ENCODE measurements at places on chromosomes 13 and 19.

- no peak for DNase-seq
Observed at GRCh38 chr19:57708641-57709361, at the start of gene ZNF154. ZNF154 (minus strand) TSS chr19:57709204; CDS start chr19:57708971, 233 bp downstream.

DNA sequence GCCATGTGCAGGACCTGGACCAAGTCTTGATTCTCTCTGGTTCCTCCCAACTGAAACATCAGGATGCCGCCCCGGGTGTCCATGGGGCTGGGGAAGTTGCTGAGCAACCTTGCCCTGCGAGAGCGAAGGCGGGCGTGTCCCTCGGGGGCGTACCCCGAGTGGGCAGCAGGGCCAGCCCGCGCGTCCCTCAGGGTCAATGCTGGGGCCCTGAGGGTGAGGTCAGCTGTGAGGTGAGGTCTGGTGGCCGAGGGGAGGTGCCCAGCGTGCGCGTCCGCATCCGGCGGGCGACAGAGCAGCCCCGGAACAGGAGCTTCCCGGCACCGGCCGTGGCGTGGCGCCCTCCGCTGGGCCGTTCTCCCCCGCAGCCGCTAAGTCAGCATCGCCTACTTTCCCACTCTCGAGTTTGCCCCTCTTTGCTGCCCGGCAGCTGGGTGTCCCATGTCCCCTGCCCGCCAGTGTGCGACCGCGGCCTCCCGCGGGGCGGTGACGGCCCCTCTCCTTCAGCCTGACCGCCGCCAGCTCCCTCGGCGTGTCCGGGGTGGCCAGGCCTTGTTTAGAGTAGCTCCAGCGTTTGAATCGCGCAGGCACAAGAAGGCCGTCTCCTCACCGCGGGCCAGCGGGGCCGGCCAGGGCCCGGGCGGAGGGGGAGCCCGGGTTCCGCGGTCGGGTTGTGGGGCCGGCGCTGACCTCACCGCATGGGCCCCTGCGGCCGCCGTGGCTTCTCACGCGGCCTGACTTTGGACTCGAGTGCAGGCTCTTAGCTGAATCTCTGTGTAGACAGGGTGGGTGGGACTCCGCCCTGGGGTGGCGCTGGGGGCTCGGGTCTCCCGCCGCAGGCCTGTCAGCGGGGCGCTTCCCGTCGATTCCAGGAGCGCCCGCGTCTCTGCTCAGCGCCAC, 33.0 kb downstream of the GJA3 start:
- DNase-seq, result no peak

GRCh38 chr13:59086147-59086546, 1077.6 kb downstream of the DIAPH3 start:
- DNase-seq, result no peak

- DNase-seq, result no peak
Observed at GRCh38 chr13:48112896-48113755, 18.2 kb upstream of the MED4 start.

DNA sequence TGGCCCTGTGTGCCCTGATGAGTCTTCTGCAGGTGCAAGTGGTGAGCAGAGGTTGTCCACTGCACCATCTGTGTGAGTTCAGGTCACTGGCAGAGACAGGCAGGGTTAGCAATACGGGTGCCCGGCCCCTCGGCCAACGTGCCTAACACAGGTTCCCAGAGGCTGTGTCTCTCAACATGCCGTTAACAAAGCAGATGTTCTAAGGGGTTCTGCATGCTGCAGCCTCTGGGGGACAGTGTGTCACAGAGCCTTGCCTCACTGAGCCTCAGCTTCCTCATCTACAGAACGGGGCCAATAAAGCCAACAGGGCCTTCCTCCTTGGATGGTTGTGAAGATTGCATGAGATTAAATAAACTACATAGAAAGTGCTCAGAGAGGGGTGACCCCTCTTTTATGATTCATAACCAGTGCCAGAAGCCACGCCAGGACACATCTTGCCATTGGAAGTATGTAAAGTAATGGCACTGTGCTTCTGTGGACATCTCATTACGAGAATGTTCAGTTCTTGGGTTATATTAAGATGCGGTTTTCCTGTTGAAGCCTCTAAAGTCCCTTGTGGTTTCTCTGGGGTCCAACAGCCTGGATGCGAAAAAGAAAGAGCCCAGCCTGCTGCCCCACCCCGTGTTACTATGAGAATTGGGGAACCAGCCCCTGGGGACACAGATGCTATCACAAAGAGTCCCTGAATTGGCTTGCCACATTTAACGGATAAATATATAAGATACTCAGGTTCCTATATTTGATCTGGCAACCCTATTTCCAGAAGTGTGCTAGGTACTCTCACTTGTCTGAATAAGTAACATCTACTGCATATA, 11.2 kb upstream of the ARHGEF18 start:
- no peak for DNase-seq

GRCh38 chr19:38898788-38899446, 501 bp downstream of the SIRT2 start:
- no peak for DNase-seq

DNA sequence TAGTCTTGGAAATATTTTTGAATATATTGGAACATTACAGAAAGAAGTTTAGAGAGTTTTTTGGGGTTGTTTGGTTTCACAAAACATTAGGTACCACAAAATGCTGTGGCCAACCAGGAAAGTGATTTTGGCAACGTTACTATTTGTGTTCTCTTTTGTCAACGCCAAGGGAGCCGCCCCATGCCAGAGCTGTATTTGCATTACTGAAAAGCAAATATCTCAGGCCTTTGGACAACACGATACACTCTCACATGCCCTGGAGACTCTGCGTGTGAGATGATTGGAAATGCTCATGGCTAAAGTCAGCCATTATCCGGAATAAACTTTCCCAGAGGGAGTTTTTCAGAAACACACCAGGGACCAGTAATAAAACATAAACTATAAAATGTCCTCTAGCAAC, 324.6 kb downstream of the SHISA2 start:
- DNase-seq, result no peak

DNA sequence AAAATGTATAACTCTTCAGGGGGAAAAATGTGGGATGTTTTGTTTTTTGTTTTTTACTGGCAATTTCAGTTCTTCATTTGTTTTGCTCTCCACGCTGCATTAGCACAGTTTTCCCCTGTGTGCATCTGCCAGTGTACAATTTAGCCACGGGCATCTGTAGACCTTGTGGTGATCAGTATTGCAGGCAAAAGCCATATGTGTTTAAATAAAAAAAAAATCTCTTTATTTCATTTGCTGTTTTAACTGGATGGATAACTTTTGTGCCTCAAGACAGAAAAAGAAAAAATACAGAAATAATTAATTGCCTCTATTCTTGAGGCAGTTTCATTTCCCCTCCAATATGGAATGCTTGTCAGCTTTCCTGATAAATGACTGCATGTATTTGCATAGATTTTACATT, 7.9 kb upstream of the MAB21L1 start:
- no peak for DNase-seq

DNA sequence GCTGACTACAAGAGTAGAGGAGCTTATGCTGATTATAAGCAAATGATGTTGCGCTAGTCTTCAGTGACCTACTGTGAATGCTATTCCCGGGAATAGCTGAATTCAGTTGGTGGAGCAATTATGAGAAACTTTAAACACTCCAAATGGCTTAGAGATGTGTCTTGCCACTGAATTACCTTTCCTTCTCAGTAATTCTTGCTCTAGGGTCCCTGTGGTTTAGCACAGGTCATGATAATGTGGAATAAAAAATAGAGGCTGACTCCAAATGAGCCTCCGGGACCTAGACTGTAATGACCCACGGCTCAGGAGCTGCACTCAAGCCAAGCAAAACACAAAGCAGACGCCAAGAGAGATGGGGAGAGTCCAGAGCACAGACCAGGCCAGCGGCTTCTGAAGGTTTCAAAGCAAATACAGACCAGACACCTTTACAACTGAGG, 124.7 kb downstream of the RGCC start:
- DNase-seq, result no peak

- DNase-seq, result no peak
Observed at GRCh38 chr13:24276306-24276705, 33.1 kb upstream of the C1QTNF9 start.

DNA sequence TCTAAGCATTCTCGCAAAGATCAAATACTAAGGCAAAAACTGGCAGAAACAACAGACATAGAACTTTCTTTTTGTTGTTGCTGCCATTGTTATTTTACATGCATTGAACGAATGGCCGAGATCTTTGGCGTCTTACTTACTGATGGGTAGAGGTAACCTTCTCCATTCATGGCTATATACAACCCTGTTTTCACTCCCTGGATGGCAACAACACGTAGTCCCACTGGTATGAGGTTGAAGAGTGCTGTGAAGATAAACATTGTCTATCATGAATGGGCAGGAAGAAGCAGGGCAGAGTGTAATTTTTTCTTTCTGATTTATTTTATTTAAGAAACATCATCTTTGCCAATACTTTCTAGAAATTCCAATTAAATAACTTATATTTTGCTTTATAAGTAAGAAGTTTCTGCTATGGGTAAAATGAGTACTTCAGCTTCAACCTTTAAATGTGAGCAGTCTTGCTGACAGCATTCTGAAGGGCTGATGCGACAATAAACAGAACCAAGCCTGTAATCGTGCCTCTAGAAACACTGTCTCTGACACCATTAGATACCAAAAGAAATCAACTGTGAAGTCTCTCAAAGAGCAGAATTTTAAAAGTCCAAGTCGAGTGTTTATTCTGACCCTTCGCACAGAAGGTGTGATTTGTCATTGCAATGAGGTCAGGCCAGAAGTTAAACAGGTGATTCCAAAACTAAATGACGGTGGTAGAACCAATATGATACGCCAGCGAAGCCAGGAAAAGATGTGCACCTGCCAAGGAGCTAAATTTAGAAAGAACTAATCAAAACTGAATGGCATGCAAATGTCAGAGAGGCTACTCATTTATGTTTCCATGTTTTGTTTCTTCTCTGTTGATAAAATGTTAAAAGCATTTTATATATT, 416.4 kb downstream of the ITGBL1 start:
- no peak for DNase-seq

DNA sequence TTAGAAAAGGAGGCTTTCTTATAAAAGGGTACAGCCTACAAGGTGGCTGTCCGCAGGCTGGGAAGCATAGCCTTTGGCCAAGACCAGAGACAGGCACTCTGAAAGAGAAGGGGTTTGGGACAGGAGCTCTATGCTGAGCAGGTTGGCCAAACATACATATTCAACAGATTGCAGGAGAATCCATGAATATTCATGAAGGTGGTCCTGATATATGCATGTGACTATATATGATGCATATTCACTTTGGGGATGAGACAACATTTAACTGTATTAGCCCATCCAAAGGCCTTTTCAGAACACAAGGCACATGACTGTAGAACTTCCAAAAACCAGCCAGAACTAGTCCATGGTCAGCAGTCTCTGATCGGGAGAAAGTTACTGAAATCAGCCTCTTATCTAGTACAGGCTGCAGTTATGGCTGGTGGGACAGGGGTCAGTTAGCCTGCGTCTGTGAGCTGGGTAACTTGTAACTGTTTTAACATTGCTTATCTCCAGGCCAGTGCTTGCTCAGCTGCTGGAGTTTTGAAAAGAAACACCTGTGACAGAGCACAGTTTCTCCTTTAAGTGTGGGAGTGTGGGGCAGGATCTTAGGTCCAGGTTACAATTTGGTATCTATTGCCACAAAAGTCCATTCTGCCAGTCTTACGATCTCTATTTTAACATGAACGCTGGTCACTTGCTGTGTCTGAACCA, 924.2 kb downstream of the UQCRFS1 start:
- no peak for DNase-seq

GRCh38 chr13:60439201-60439600, 42.2 kb downstream of the TDRD3 start:
- DNase-seq, result no peak

GRCh38 chr13:94346261-94347019, 133.0 kb downstream of the DCT start:
- no peak for DNase-seq

- DNase-seq, result no peak
Observed at GRCh38 chr13:47175172-47175866, 278.5 kb upstream of the HTR2A start.

DNA sequence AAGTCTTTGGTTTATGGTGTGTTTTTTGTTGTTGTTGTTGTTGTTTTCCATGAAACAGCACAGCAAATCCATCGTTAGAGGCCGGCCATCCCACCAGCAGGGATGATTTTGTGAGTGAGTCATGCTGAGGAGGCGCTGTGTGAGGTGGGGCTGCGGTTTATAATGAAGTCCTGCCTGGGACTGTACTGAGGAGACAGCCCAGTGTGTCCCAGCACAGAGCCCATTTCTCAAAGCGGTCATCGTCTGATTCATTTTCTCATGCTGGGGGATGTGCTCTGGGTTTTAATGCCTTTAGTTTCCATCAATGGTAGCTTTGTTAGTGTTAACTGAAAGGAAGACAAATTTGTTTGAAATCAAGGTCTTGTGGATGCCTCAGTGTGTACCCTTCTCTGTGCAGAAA, 129.3 kb upstream of the SERP2 start:
- DNase-seq, result no peak

Measured in cortex of kidney (tissue), 1 donor.